ENCODE measurements at places on chromosomes 2 and 18.

DNA sequence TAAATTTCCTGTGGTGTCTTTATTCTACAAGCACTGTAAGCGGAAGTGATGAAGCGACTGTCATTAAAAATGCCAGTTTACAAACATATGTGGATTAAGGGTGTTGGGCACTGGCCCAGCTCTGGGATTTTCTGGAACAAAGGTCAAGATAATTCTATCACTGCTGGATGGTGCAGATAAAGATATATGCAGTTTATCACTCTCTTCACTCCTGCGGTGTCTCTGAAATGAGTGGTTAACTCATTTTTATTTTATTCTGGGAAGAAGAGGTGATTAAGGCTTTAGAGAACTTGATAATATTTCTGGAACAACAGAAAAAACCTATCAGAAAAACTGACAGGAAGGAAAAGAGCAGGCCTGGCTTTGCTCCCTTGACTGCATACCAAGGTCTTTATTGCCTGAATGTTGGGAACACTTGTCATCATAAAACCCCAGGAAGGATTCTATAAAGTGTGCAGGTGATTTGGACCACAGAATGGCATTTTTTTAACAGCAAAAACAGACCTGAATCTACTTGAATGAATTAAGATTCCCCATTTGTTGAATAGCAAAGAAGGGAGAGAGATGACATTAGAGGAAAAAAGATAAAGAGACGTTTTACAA lies 32.4 kb downstream of the ABCB11 start:
- no peak for DNase-seq

DNA sequence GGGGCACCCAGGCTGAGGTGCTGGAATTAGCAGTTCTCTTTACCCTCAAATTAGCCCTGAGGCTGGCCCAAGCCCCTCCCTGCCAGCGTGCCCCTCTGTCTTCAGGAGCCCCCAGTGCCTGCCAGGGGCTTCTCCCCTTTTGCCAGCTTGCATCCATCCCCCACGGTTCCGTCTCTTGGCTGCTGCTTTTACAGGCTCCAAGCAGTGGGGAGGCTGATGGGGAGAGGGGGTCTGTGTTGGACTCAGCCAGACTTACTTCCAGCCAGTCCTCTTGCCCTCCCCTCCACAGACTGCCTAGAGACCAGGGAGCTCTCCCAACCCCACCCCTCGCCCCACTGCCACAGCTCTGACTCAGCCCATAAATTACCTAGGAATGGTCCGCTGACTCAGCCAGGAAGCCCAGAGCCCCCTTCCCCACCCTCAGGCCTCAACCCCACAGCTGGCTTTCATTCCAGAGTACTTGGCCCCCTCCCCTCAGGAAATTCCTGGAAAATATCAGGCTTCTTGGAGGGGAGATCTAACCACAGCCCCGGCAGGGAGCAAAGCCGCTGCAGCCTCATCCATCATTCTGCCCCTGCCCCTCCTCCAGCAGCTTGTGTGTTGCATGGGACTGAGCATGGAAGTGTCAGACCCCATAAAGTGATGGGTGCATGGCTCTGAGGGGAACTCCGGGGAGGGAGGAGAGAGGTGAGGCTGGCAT lies 184.6 kb downstream of the ZFP36L2 start:
- DNase-seq, result no peak

GRCh38 chr2:172285760-172286159 lies 141.6 kb upstream of the ITGA6 start:
- no peak for DNase-seq

DNA sequence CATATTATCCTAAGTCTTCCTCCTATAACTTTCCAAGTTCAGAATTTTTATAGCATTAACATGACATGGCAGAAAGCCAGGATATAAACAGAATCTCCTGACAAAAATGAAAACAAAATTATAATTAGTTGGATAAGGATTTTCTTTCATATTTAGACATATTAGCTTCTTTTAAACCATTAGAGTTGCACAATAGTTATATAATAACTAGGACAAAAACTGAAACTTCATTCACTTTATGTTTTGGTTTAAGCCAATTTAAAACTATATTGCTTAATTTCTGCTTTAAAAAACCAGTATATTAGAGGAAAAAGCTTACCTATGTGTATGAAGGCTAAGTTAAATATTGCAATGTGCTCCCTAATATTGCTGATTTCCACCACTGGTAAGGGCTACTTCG lies 254.8 kb downstream of the GPD2 start:
- DNase-seq, result no peak

- peak; percentile 68 for DNase-seq
Observed at GRCh38 chr2:233867993-233868532, at the start of gene MSL3B. MSL3B (minus strand) TSS chr2:233868386.

DNA sequence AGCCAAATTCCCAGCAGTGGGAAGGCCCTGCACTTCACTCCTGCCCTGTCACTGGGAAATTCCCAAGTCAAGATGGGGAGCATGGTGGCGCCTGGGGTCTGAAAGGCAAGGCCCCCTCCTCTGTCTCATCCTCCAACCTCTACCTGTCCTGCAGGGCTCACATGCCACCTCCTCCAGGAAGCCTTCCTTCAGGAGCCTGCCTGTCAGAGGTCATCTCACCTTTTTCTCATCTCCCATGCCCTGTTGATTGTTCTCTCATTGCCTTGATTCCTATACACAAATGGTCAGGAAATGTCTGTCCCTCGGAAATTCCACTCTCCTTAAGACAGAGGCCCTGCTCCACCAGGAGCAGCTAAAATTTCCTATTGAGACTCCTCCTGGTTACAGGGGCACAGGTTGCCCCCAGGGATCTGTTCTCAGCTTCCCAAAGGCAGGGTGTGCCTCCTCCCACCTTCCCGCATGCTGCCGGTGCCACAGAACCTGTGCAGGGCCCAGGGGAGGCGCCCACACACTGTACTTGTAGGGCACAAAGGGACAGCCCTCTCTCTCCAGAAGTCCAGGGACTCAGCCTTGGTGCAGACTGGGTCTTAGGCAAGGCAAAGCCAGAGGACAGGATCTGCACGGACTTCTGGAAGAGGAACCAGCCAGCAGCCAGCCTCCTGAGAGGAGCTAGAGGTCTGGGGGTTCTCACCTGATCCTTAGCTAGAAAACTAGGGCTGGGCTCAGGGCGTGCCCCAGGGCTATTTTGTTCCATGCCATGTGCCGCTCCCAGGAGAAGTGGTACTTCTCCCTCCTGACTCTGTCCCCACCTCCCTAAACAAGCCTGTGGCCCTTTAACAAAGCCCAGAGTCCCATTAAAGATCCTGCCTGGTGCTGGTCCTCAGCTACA lies 12.9 kb downstream of the HES6 start:
- DNase-seq, result no peak

DNA sequence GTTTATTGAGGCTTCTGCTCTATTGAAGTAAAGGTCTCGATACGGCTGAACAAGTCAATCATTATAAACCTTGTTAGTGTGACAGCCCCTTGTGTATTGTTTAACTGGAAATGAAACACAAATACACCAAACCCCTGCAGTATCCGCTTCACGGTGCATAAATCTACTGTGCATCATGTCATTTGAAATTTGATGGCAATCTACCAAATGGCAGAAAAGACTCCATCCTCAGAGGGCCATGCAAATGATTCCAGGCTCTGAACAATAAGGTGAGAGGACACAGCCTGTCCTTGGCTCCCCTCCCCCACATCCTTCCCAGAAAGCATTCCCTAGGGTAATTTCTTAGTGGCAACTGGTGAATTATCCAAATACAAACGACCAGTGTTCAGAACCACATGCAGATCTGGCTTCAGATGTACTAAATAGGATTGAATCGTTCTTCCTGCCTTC lies 80.6 kb downstream of the ADCYAP1 start:
- DNase-seq, result no peak

GRCh38 chr2:188345020-188345419 lies 53.3 kb downstream of the GULP1 start:
- DNase-seq, result no peak

- DNase-seq, result peak; percentile 38
Observed at GRCh38 chr2:230346921-230347533, 20.0 kb downstream of the SP140L start.

DNA sequence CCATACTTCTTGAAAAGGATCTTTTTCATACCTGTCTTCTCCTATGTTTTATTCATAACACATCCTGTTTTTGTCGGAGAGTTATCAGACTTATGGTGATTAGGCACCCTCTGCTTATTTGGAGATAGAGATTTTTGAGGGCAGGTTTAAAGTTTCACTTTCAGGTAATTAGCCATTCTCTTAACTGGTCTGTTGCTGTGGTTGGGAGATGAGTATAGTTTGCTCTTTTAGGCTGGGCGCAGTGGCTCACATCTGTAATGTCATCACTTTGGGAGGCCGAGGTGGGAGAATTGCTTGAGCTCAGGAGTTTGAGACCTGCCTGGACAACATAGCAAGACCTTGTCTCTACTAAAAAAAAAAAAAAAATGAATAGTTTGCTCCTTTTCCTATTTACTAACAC lies 25.3 kb downstream of the SFTPB start:
- DNase-seq, result peak; percentile 62

Data from activated CD4-positive, alpha-beta T cell treated with anti-CD3 and anti-CD28 coated beads, Interleukin-2, Interleukin-6, amounts not matched to agents 100 ng/mL and 50 ng/mL, durations not matched to agents 16 hours and 8 hours (primary cell).